Thymus (tissue), 14 donors: ENCODE measurements at places on chromosomes 16 and 17.

DNA sequence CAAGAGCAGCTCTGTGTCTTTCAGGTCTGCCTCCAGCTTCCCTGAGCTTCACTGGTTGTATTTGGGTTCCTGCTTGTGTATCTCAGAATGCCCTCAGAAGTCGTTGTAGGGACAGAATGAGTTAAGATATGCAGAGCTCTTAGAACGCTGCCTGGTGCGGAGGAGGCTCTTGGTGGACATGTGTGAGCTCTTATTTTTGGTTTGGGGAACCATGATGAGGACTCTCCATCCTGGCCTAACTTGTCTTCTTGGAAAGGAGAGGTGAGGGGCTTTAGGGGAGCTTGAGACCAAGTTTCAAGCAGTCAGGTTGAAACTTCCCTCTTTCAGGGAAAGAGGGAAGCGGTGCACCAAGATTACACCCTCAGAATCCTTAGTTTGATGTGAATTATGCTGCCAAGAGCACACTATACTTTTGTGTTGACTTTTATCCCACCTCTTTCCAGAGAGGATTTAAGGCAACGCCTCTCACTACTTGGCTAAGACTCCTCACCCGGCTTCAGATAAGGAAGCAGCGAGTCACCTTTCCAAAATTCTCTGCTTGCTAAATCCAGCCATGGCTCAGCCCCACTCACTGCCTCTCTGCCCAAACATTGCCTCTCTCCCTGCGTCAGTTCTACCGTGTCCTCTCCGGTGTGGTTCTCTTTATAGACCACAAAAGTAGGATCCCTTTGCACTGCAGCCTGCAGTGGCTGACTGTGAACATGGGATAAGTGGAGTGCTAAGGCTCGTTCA lies 12.7 kb downstream of the CDK5RAP3 start:
- no peak for DNase-seq

- no peak for DNase-seq
Measured at GRCh38 chr17:77399319-77399957, 258.7 kb downstream of the SEC14L1 start.

- DNase-seq, result no peak
Measured at GRCh38 chr16:35184356-35184870, 1725.0 kb downstream of the TP53TG3F start.

GRCh38 chr17:75877752-75878173 lies 618 bp downstream of the TRIM47 start:
- DNase-seq, result no peak

GRCh38 chr17:49566668-49567071 lies 9.0 kb upstream of the NXPH3 start:
- no peak for DNase-seq

DNA sequence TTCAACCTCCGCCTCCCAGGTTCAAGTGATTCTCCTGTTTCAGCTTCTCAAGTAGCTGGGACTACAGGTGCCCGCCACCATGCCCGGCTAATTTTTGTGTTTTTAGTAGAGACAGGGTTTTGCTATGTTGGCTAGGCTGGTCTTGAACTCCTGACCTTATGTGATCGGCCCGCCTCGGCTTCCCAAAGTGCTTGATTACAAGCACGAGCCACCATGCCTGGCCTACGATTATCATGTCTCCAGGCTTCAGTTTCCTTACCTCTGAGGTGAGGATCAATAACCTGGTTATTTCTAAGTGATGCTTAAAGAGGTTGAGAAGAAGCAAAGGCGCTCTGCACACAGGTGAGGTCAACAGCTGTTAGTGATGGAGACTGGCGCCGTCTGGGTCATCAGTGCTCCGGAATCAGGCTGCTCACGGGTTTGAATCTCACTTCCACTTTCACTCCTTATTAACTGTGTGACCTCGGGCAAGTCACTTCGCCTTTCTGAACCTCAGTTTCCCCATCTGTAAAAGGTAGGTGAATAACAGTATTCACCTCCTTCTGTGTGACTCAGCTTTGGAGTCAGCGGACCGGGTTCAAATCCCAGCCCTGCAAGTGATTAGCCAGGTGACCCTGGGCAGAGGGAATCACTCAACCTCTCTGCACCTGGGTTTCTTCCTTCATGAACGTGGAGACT lies 745 bp upstream of the ABCC1 start:
- DNase-seq, result no peak

GRCh38 chr17:40528692-40529417 lies 27.4 kb upstream of the TNS4 start:
- no peak for DNase-seq

GRCh38 chr16:2194852-2195321 lies 1.5 kb downstream of the CASKIN1 start:
- peak; percentile 68 for DNase-seq

DNA sequence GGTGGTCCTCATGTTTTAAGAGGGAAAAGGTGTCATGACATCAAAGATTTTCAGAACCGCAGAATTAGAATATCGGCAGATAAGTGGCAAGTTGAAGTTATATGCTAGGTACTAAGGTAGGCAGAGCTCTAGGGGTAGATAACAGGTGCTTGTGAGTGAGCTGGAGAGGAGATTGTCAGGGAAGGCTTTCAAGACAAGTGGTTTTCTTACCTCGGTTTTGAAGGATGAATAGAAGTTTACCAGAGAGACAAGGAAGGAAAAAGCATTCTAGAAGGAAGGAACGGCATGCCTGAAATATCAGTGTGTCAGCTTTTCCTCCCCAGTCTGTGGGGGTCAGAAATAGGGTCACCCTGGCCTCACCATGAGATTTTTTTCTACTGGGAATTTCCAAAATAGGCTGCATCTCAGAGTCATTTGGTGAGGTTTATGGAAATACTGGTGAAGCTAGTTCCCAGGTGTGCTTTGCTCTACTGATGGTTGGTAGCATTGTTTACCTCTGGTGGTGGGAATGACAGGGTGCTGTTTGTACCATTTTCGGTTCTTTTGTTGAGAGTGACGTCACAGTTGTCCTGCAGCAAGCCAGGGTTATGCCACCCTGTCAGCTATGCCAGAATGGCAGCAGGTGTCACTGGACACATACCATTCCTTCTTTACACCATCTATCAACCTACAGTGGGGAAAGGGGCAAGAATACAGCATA lies 112.5 kb downstream of the MSI2 start:
- no peak for DNase-seq

DNA sequence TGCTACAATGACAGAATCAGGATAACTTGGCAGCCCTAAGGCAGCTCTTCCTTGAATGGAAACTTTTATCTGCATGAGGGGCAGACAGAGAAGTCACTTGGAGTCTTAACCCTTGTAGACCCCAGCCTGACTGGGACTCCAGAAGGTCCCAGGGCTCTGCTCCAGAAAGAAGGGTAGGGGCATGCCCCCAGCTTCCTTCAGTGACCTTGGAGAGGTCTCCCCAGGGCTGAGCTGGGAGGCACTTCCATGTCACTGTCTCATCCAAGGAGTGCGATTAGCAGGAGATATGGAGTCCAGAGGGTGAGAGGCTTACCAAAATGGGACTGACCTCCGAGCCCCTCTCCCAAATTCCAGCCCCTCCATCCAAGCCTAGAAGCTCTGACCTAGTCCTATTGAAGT lies 3.4 kb upstream of the NLRC5 start:
- DNase-seq, result no peak

GRCh38 chr16:85296859-85297660 lies 184.8 kb upstream of the CIBAR2 start:
- no peak for DNase-seq

- DNase-seq, result no peak
Measured at GRCh38 chr17:27818401-27819105, 18.2 kb upstream of the NOS2 start.

- no peak for DNase-seq
Measured at GRCh38 chr17:49378311-49378710, 16.3 kb upstream of the ZNF652 start.

DNA sequence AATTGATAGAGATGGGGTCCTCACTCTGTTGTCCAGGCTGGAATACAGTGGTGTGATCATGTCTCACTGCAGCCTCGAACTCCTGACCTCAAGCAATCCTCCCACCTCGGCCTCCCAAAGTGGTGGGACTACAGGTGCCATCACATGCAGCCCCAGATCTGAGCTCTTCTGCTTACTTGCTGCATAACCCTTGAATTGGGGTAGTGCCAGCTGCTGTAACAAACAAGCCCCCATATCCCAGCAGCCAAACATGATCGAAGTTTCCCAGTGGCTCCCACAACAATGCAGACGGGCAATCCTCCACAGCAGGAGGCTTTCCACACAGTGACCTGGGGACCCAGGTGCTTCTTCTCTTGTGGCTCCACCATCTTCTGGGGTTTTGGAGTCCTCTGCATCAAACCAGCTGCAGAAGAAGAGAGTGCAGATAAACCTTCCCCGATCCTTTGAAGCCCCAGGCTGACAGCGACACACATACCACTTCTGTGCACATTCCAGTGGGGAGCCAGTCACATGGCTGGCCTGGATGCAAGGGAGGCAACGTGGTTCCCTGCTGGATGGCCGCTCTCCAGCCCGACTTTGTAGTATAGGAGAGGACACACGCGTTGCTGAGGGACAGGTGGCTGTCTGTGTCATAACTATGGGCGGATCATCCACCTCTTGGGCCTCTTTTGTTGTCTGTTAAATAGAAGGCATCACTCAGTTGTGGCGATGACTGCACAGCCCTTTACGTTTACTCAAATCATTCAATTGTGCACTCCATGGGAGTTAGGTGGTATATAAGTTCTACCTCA lies 16.7 kb downstream of the SBK1 start:
- peak; percentile 65 for DNase-seq

- peak; percentile 25 for DNase-seq
Measured at GRCh38 chr16:83701494-83701893, 106.3 kb upstream of the HSBP1 start.

DNA sequence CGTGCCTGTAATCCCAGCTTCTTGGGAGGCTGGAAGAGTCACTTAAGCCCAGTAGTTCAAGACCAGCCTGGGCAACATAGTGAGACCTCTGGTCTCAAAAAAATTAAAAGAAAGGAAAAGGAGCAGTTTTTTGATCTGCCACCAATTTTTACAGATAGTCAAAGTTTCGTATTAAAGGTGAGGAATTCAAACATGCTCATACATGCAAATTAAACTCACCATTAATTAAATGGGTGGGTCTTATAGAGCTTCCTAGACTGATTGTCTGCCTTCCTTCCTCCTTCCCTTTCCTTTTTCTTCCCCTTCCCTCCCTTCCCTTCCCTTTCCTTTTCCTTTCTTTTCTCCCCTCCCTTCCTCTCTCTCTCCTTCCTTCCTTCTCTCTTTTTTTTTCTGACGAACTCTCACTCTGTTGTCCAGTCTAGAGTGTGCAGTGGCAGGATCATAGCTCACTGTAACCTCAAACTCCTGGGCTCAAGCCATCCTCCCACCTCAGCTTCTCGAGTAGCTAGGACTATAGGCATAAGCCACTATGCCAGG lies 36.4 kb upstream of the VPS4A start:
- DNase-seq, result no peak
